ENCODE measurements at places on chromosomes 7 and 10. TPM values are rescaled to one million over a fixed set of nuclear protein-coding genes. Genes with fewer than 3 reads are reported as not detected.

GJC3 gene
- total RNA-seq, result not detected

AASS gene
- 42.4 TPM for total RNA-seq

RBP4 gene
- 9.4 TPM for total RNA-seq

CYP2W1 gene
- not detected for total RNA-seq

CCAR1 gene
- 49.4 TPM for total RNA-seq

TBXAS1 gene
- total RNA-seq, result 24.5 TPM

GRCh38 chr10:36888925-36889573 is 236.3 kb upstream of the ANKRD30A start:
- no peaks in the 10 kb centered on the region for H3K27me3 ChIP-seq
- no peaks in the 10 kb centered on the region for H3K4me1 ChIP-seq
- H3K4me3 ChIP-seq, result no peak overlapping the region
- no peak for DNase-seq

DNA sequence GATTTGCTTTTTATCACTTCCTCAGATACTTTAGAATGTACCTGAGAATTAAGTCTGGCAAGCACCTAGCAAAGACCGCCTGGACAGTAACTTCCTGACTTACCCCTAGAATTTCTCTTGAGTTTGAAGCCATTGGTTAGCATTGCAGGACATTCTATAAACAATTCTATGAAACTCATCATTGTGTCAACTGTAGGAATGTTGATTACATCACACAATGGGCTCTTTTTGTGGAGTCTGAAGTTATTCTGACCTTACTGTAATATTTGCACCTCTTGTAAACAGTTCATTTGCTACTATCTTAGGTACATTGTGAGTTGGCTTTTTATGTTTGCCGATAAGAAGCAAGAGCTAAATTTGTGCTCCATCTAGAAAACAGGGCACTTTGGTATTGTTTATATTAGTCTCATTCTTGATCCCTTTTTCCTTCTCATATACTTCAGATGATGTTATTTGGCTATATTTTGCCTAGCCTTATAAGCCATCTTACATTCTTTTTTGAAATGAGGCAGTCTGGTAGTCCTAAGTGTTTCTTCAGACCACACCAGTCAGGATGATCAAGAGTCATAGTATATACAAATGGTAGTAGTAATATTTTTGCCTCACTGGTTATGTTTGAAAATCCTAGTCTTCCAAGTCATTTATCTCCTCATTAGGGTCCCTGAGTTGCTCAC is 52.4 kb downstream of the CASD1 start:
- H3K27ac ChIP-seq, result no peak overlapping the region
- no peaks in the 10 kb centered on the region for H3K4me1 ChIP-seq
- H3K4me3 ChIP-seq, result no peak overlapping the region

GRCh38 chr10:130454543-130455000 is 318.4 kb downstream of the GLRX3 start:
- H3K4me3 ChIP-seq, result no peak overlapping the region
- no peaks in the 10 kb centered on the region for H3K36me3 ChIP-seq
- H3K27me3 ChIP-seq, result no peaks in the 10 kb centered on the region
- DNase-seq, result no peak
- no peak overlapping the region for H3K27ac ChIP-seq

- no peak for DNase-seq
- H3K36me3 ChIP-seq, result no peaks in the 10 kb centered on the region
- H3K4me1 ChIP-seq, result no peaks in the 10 kb centered on the region
- no peak overlapping the region for H3K27ac ChIP-seq
These were observed 2.5 kb upstream of the ALOX5 start for GRCh38 chr10:45371560-45371959.

DNA sequence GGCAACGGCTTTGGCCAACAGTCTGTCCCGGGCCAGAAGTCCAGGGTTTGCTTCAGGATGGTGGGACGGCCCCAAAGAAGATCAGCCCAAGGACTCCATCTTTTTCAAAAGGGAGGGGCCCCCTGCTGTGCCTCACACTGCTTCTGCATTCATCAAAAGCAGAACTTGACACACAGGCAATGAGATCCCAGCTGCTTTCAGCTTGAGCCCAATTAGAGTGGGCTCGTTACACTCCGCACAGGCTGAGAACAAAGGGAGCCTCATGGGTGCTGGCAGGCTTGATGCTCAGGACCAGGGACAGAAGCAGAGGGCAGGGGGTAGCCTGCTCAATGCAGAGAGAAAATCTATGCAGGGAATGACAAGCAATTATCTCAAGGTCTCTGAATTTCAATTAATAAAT is 45.5 kb downstream of the VOPP1 start:
- H3K27me3 ChIP-seq, result no peaks in the 10 kb centered on the region
- H3K4me1 ChIP-seq, result no peaks in the 10 kb centered on the region
- no peak overlapping the region for H3K4me3 ChIP-seq
- DNase-seq, result no peak

- no peaks in the 10 kb centered on the region for H3K36me3 ChIP-seq
- H3K4me3 ChIP-seq, result no peak overlapping the region
- H3K27ac ChIP-seq, result no peak overlapping the region
These were observed 44.8 kb upstream of the EGR2 start for GRCh38 chr10:62860946-62861345.

GRCh38 chr10:113849946-113850345 is 3.9 kb downstream of the DCLRE1A start:
- peaks cover 6% of the 10 kb centered on the region for H3K36me3 ChIP-seq
- DNase-seq, result no peak
- H3K4me1 ChIP-seq, result peaks cover 2% of the 10 kb centered on the region
- H3K4me3 ChIP-seq, result no peak overlapping the region
- H3K27ac ChIP-seq, result no peak overlapping the region

GRCh38 chr7:131544449-131545301 is 11.8 kb downstream of the PODXL start:
- H3K4me1 ChIP-seq, result no peaks in the 10 kb centered on the region
- no peak overlapping the region for H3K27ac ChIP-seq
- DNase-seq, result peak; percentile 41
- no peak overlapping the region for H3K4me3 ChIP-seq

GRCh38 chr7:1054861-1055450 is 10.6 kb downstream of the GPR146 start:
- no peak overlapping the region for H3K4me3 ChIP-seq
- H3K36me3 ChIP-seq, result no peaks in the 10 kb centered on the region
- no peaks in the 10 kb centered on the region for H3K4me1 ChIP-seq
- H3K27me3 ChIP-seq, result no peaks in the 10 kb centered on the region
- H3K27ac ChIP-seq, result no peak overlapping the region
- peak; percentile 80 for DNase-seq

GRCh38 chr7:141369422-141369821 is 181.8 kb upstream of the AGK start:
- H3K4me1 ChIP-seq, result no peaks in the 10 kb centered on the region
- no peaks in the 10 kb centered on the region for H3K36me3 ChIP-seq
- no peak overlapping the region for H3K4me3 ChIP-seq
- H3K27me3 ChIP-seq, result no peaks in the 10 kb centered on the region

DNA sequence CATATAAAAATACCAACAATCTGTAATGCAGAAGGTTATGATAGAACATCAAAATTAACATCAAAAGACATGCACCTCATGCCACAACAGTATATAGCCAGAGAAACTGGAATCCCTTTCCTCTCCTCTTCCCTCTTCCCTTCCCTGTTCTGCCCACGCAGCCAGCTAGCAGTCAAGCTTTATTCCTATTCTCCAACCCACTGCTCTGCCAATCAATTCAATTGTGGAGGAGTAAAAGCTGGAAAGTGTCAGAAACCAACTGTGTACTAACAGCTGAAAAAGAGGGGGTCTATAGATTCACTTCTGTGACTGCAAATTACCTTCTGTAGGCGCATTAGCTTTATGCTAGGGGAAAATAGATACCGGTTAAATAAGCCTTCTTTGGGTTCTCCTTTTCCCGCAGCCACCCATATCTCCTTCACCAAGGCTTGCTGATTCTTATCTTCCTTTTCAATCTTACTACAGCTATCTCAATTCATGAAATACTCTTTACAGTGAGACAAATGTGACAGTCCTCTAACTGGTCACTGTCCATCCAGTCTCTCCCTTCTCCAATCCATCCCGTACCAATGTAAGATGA is 16.3 kb downstream of the ABI1 start:
- H3K4me3 ChIP-seq, result no peak overlapping the region
- peaks cover 4% of the 10 kb centered on the region for H3K36me3 ChIP-seq
- no peak for DNase-seq
- peaks cover 5% of the 10 kb centered on the region for H3K4me1 ChIP-seq
- H3K27me3 ChIP-seq, result no peaks in the 10 kb centered on the region
- H3K27ac ChIP-seq, result no peak overlapping the region

DNA sequence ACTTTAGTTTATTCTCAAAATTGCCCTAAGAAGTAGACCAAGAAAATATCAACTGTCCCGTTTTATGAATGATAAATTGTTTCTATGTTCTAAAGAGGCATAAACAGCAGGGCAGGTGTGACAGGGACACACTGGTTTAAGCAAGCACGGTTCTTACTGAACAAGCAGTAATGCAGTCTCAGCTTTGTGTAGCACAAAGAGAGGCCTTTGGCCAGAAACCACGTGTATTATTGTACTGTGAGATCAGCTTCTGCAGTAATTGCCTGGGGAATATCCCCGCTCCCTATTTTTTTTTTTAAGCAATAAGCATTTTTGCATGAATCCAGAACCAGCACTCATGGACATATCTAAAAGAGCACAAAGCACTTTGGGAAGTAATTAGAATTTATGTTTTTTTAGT is 255.4 kb downstream of the WDR11 start:
- no peak overlapping the region for H3K4me3 ChIP-seq
- H3K4me1 ChIP-seq, result no peaks in the 10 kb centered on the region
- H3K27ac ChIP-seq, result no peak overlapping the region
- H3K36me3 ChIP-seq, result no peaks in the 10 kb centered on the region
- DNase-seq, result no peak

All from aorta (tissue), 5 donors.